ENCODE measurements at places on chromosomes 6 and 20.

DNA sequence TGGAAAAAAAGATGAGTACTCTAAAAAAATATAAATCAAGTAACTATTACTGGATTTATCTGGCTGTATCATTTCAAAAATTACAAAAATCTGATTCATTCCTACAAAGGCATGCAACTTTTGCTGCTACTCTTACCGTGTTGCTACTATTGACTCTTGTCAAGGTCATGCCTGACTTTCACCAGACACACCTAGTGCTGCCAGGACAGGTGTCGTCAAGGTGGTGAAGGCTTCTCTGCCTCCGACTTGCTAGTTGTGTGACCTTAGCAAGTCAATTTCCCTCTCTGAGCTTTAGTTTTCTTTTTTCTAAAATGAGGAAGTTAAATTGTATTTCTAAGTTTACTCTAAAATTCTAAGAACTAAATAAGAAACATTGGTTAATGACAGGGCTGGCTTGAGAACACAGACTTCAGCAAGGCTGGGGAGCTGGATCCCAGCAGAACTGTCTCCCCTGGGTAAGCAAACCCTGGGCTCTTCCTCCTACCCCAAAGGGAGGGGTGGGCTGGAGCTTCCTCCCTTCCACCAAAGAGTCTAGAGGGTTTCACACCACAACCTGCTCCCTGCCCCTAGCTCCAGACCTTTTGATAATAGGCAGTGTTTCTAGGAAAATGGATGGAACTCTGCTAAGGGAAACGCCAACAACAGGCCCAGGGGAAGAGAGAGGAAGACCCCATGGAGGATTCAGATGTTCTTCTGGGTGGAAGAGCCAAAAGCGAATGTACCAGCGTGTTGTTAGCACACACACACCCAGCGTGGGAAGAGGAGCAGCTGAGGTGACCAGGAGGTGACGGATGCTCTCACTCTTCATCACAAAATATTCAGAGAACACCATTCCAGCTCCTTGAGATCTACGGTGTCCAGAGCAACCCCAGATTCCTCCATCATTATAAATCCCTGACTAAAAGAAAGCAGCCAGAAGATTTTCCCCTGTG lies 47.9 kb upstream of the CITED2 start:
- no peak for DNase-seq

- no peak for DNase-seq
These were observed 68.6 kb downstream of the B4GALT5 start for GRCh38 chr20:49644980-49645565.

DNA sequence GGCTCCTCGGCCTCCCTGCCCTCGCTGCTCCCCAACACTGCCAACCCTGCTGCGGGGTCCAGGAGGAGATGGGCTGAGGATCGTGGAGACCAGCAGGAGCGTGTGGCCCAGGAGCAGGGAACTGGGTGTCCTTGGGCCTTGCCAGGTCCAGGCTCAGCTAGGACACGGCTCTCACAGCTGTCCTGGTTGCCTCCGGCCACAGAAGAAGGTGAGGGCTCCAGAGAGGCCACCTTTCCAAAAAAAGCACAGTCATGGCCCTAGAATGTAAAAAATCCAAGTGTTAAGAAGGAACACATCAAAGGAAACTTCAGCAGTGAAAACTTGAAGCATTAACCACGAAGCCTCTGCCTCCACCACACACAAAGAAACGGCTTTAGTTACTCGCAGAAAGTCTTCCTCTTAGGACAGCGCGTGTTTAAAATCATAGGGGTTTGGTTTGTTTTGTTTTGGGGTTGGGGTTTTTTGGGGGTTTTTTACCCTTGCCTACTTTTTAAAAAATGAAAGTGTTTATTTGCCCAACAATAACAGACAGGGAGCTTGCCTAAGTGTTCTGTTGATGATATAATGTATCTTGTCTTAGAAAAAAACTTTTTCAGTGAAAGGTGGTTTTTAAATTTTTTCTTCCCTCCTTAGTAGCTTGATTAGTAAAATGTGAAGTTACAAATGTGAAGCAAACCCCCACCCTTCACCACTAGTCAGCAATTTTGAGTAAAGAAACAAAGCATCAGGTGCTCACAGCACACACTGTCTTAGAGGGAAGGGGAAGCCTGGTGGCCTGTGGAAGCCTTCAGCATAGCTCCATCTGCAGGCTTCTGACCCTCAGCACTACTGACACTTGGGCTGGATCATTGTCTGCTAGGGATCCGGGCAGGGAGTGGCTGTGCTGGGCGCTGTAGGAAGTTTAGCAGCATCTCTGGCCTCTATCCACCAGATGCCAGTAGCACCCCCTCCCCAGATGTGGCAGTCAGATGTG lies 60.0 kb downstream of the PTPN1 start:
- DNase-seq, result peak; percentile 79

DNA sequence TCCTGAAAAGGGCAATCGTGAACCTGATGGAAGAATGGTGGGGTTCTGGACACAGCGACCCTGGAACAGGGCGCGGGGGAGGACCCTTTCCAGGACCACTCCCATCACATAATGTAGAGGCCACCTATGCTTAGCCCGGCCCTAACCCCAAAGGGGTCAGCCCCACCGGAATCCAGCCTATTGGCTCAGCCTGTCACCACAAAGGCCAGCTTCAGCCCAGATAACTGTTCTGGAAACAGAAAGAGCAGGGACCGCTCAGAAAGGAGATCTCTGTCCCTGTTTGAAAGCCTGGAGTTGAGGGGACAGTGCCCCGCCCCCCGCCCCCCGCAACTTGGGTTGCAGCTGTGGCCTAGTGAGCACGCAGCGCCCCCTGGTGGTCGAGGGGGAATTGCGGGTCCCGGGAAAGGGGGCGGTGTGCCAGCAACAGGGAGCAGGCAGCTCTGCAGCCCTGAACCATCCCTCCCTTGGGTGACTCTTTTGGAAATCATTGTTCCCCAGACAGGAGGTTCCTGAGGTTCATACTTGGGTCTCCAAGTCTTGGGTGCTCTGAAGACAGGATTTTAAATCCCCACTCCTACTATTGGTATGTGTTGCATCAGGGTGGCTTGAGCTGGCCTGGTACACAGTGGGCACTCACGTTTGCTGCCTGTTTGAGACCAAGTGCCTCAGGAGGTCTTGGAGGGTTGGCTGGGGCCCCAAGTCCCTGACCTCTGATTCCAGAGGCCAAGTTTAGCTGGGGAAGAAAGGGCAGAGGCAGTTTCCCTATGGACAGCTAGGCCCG lies 1.5 kb downstream of the SIGLEC1 start:
- DNase-seq, result peak; percentile 32

GRCh38 chr6:106253731-106254130 lies 71.8 kb downstream of the ATG5 start:
- no peak for DNase-seq

DNA sequence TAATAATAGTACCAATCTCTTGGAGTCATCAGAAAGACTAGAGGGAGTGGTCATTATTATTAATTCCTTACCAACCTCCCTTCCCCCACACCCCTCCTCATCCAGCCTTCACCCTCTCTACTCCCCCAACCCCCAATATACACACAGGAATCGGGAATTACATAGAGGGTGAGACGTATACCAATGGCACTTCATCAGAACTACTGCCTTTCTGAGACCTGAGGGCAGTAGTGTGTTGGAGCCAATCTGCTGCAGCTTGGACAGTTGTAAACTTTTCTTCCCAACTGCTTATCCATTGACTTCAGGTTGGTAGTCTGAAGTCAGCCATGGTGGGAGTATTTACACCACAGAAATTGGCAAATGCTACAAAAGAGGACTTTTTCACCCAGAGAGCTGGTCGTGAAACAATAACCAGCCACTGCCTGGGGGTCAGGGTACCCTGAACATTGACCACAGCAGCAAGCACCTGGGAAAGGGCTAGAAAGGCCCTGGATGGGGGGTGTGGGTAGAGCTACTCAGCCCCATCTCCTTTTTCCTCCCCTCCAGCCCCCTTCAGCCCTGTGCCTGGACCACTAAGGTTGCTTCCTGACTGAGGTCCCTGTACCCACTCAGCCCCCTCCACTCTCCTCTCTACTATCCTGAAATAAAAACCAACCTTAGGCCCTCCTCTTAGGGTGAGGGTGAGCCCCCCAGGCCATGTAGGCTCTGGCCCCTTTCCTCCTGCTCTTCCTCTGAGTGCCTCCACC lies 161.5 kb downstream of the MRPL14 start:
- DNase-seq, result no peak

DNA sequence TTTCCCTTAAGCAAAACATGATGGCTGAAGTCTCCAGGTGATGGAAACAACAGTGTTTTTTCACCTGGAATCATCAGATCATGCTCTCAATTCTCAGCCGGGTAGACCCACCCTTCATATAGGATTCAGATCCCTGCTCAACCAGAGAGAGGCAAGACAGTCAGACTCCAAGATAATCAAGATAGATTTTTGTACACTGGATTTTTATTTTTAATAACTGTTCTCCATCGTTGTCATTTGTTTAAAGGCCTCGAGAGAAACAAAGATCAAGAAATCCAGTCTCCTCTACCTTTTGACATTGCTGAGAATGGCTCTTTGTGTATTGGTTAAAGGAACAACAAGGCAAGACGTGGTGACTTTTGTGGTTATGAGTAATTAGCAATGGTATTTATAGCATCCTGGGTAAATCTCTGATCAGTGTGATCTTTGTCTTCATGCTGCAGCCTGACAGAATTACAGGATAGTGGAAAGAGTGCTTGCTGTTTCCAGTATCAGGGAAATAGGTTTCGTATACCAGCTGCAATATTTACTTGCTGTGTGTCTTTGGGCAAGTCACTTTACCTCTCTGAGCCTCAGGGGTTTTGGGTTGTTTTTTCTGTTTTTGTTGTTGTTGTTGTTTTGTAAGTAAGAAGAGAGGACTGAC lies 29.9 kb downstream of the ID4 start:
- DNase-seq, result no peak

DNA sequence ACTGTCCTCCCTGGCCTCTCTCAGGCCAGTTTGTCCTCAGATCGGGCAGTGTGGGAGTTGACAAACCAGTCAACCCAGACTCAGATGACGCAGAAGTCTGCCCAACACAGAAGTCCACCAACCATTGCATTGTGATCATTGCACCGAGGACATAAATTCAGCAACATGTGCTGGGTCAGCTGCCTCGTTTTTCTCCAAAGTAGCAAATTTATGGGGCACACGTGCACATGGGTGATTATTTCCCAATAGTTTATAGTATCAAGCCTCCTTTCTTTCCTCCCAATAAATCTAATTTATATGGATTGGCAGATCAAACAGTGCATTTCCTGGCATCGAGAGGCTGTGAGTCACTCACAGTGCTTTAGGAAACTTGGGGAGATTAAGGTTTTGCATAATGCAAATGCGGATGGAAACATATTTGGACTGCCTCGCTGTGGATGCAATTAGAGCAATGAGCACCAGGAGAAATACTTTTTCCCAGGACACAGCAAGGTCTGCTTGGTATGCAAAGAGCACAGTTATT lies 413.7 kb upstream of the SULF2 start:
- no peak for DNase-seq

GRCh38 chr6:26195924-26196845 lies 109.0 kb downstream of the HFE start:
- peak; percentile 62 for DNase-seq

GRCh38 chr6:110328259-110328658 lies 29.9 kb downstream of the METTL24 start:
- DNase-seq, result no peak

DNA sequence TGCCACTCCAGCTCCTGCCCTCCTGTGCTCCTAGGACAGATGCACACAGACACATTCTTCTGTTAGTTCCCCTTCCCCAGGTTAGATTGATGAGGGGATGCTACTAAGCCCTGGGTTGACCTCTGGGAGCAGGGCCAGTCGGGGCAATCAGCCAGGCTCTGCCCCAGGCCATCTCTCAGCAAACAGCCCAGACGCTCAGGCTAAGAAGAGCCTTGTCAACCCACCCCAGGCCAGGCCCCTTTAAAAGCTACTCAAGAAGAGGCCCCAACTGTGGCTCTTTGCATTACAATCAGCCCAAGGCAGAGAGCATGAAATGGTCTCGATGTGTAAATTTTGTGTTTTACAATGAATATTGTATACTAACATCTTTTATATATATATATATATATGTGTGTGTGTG lies 107.4 kb downstream of the TFAP2A start:
- no peak for DNase-seq

- DNase-seq, result no peak
These were observed 48.8 kb downstream of the DST start for GRCh38 chr6:56593801-56594318.

- DNase-seq, result no peak
These were observed 155.9 kb upstream of the ZNF217 start for GRCh38 chr20:53749499-53749898.

- no peak for DNase-seq
These were observed 103.7 kb downstream of the MYO6 start for GRCh38 chr6:75852721-75853120.

GRCh38 chr20:38453941-38454340 lies 18.7 kb upstream of the RALGAPB start:
- no peak for DNase-seq

DNA sequence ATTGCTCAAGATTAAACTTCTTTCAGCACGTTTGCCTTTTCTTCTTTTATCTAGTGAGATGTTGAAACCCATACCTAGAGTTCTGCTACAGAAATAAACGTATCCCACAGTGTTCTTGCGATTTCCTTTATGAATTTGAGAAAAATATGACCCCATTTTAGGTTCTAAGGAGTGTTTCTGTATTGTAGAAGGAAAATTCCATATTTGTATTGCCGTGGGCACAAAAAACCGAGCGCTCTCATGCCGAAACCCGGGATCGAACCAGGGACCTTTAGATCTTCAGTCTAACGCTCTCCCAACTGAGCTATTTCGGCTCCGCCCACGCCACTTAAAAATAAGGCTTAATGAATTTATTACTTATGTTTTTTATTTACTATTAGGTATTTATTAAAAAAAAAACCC lies 23.7 kb downstream of the ZNF311 start:
- peak; percentile 66 for DNase-seq

- no peak for DNase-seq
These were observed 391.9 kb downstream of the CD109 start for GRCh38 chr6:74087899-74088298.

GRCh38 chr6:52191824-52192223 lies 5.6 kb downstream of the IL17A start:
- no peak for DNase-seq

DNA sequence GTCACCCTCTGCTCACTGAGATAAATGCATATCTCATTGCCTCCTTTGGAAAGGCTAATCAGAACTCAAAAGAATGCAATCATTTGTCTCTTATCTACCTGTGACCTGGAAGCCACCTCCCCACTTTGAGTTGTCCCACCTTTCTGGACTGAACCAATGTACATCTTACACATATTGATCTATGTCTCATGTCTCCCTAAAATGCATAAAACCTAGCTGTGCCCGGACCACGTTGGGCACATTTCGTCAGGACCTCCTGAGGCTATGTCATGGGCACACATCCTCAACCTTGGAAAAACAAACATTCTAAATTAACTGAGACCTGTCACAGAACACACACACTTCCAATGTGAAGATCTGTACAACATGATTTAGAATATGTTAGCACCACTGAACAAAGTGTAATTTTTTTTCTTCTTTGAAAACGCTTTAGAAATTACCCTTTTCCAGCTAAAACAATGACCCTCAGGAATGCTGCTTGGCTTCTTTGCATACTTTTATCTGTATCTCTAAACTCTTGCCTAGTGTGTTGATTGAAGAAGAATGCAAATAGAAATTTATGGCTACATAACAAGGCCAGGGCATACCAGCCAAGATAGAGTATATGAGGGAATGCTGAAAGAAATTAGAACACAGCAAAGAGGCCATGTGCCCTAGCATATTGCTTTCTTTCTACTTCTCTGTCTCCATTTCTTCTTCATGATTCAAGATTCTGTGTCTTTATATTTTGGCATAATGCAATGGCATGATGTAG lies 84.6 kb upstream of the DST start:
- DNase-seq, result no peak
